ENCODE measurements at places on chromosomes 1 and 21.

DNA sequence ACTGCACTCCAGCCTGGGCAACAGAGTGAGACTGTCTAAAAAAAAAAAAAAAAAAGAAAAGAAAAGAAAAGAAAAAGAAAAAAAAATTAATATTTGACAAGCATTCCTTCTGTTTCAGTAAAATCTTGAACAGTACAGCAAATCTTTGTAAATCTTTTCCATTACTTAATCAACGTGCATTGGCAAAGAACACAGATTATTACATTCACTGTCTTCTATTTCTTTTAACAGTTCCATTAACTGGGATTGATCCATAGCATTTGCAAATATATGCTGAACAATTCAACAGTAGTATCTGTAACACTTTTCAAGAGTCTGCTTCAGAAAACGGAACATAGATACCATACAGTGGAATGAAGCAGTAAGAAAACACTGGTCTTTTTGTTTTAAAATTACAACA, 9.8 kb downstream of the SAMD13 start:
- DNase-seq: no peak

DNA sequence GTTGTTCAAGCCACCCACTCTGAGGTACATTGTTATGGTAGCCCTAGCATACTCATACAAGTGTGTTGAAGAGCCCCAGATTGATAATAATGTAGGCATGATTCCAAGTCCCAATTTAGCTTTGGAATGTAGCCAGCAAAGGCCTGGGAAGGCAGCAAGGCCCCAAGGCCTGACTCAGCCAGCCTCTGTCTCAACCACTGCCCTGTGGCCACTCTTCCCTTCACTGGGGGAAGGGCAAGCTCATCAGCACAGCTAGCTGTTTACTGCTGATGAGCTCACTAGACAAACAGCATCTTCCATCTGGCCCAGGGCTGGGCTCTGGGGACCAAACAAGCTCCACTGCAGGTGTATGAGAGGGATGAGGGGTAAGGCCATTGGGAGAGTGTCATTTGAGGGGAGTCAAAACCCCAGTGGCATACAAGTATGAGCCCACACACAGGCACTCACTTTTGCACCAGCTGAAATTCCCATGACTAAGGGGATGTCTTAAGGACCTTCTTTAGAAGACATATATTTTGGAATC, 2.2 kb upstream of the IRF6 start:
- no peak for DNase-seq

DNA sequence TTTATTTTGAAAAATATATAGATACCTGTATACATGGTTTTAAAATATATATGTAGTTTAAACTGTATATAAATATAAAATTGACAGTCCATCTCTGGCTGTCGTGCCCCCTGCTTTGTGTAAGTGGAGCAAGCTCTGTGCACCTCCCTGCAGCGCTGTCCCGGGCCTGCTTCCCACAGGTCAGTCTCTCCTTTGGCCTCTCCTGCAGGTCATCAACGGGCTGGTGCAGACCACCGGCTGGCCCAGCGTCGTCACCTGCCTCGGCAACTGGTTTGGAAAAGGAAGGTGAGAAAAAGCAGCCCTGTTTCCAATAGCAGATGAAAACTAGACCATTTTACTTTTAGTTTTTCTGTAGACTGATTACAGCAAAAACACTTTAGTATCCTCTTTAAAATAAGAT, 28.5 kb downstream of the SLC37A1 start:
- DNase-seq: no peak

DNA sequence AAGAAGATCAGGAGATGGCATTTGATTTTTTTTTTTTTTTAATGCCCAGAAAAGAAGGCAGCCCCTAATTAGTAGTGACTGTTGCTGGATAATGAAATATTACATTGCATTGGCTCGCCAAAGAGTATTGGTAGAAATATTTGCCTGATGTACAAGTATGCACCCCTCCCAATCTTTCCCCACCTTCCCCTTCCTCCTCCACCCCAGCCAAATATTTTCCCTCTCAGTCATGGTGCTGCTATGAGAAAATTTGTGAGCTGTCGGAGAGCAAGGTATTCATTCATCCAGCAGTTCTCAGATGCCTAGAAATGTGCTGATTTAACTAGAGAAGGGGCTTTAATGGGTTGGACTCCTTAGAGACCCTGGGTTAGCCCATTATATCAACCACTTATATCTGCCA, 50.5 kb upstream of the IKBKE start:
- no peak for DNase-seq

GRCh38 chr1:194616835-194617234, 1430.4 kb upstream of the B3GALT2 start:
- no peak for DNase-seq

GRCh38 chr1:226659136-226659535, 79.9 kb downstream of the ITPKB start:
- DNase-seq: no peak

DNA sequence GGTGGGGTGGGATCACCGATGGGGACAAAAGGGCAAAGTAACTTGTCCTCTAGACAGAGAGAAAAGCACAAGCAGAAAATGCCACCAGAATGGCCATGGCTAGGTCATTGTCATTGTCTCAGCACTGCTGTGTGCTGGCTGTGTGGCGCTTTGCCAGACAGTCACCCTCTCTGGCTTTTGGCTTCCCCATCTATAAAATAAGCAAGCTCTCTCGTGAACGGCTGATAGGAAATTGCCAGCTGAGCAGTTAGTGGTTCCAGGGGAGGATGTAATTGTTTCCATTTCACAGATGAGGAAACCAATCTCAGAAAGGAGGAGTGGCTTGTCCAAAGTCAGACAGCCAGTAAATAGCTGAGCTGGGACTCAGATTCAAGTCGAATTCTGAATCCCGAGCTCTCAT, 32.5 kb downstream of the PADI2 start:
- no peak for DNase-seq

DNA sequence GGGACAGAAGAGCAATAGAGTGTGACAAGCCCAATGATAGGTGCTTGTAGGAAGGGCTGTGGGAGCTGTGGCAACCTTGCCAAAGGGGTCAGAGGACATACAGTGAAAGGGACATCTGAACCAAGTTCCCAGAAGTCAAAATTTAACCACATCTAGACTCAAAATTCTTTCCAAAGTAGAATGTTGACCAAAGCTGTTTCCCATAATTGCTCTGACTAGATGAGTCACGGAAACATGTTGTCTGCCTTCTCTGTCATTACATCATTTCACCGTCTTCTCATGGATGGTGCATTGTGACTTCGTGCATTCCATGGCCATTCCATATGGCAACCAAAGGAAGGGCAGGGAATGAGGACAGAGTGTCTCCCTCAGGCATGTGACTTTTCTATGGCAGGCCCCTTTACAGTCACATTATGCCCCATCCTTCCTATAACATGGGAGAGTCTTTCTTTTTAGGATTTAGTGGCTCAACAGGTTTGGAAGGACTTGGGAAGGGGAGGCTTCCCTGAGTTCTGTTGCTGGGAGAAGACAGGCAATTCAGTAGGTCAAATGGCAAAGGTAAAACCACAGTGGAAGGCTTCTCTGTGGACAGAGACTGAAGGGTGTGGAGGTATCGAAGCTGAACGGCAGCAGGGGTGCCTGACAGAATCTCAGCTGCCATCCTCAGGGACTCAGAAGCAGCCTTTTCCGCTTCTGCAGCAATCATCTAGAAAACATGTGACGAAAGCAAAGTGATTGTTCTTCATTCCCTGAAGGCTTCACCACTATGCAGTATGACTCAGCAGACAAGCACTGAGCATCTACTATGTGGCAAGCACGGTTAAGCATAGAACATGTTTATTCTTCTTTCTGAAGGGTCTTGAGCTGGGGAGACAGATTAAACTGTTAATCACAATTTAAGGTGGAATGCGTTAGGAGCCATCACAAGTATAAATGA, 24.7 kb downstream of the NPHS2 start:
- no peak for DNase-seq

DNA sequence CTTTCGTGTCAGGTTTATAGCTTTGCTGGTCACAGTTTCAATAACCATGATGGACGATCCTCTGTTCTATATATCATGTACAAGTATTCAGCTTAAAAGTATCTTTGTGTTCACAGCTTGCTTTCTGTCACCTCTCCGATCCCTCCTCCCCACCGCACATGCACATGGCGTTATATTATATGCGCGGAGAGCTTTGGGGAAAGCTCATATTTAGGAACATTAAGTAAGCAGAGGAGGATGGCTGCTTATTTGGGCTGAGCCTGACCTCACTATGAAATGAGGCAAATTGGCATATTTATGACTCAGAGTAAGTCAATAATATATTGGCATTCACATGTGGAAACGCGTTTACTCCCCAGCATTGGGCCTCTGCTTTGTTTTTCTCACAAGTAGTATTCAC, 360.5 kb downstream of the HLX start:
- no peak for DNase-seq

- DNase-seq: no peak
These were observed 81.5 kb upstream of the KCNJ15 start for GRCh38 chr21:38175306-38175705.

- no peak for DNase-seq
These were observed 3.6 kb downstream of the STX6 start for GRCh38 chr1:181018901-181019681.

GRCh38 chr1:8813016-8813763, 4.2 kb downstream of the RERE start:
- DNase-seq: no peak

- no peak for DNase-seq
These were observed 22.5 kb downstream of the CEP350 start for GRCh38 chr1:179976970-179977651.

Measured in vagina (tissue), 2 donors.